Thoracic aorta (tissue), 2 donors: ENCODE measurements at places on chromosomes 4 and X.
A peak's percentile ranks its signal among the peaks of the same experiment; 100 is the strongest.

- no peak for DNase-seq
- no peak overlapping the region for H3K4me3 ChIP-seq
Measured at GRCh38 chrX:38704146-38704882, 96.9 kb upstream of the MID1IP1 start.

DNA sequence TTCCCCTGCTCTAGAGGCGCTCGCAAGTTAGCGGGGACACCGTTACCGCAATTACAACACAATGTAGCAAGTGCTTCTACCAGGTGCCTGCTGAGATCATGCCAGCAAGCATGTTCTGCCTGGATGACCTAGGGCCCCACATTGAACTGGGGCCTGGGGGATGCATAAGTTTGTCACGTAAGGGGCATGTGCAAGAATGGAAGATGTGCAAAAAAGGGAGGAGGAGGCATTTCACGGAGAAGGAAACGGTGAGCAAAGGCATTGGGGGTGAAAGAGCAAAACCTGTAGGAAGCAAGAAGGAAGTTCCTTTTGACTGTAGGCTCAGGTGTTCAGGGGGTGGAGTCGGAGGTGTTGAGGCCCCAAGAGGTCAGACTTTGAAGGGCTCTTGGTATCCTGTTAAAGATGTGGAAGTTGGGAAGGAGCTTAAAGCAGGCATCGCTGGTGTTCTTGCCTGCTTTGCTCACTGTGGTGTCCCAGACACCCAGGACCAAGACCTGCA, 602 bp upstream of the SCARB2 start:
- DNase-seq, result no peak
- H3K4me1 ChIP-seq, result peaks cover 56% of the 10 kb centered on the region
- peak overlapping the region; percentile 90 for H3K4me3 ChIP-seq
- H3K36me3 ChIP-seq, result no peaks in the 10 kb centered on the region
- H3K27ac ChIP-seq, result peak overlapping the region; percentile 94

- no peak for DNase-seq
- no peaks in the 10 kb centered on the region for H3K27me3 ChIP-seq
- no peaks in the 10 kb centered on the region for H3K36me3 ChIP-seq
- no peak overlapping the region for H3K4me3 ChIP-seq
- H3K27ac ChIP-seq, result no peak overlapping the region
Measured at GRCh38 chr4:57211131-57211530, 100.9 kb upstream of the IGFBP7 start.

DNA sequence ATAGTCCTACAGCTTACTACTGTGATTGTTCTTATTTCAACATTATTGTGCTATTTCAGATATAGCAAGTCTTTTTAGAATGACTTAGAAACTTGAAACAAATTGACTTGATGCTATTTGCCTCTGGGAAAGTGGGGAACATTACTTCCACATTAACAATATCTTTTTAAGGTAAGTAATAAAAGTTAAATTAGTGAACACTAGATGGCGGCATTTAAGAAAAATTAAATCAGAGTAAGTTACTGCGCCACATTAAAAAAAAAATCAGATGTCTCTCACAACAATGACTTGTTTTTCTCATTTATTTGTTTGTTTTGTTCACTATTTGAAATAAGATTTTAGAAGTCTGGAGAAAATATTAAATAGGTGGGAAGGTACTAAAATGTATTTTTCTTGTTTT, 1026.9 kb upstream of the SLIT2 start:
- H3K27ac ChIP-seq, result no peak overlapping the region
- no peak for DNase-seq

DNA sequence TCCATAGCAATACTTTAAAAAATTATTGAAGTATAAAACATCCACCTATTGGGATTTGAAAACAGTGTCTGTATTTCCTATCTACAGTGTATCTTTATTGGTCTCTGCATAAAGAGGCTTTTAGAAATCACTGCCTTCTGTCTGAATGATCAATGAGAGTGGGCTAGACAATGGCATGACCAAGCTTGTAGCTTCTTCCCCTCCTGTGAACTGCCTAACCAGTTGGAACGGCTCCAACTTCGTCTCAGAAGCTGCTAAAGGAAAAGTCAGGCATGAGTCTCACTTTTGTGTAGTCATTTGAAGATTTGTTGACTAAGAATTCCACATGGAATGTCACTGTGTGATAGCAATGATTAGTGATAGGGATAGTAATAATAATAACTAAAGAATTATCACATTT, 64.2 kb downstream of the INTS12 start:
- no peaks in the 10 kb centered on the region for H3K36me3 ChIP-seq
- H3K27ac ChIP-seq, result no peak overlapping the region
- H3K4me3 ChIP-seq, result no peak overlapping the region

DNA sequence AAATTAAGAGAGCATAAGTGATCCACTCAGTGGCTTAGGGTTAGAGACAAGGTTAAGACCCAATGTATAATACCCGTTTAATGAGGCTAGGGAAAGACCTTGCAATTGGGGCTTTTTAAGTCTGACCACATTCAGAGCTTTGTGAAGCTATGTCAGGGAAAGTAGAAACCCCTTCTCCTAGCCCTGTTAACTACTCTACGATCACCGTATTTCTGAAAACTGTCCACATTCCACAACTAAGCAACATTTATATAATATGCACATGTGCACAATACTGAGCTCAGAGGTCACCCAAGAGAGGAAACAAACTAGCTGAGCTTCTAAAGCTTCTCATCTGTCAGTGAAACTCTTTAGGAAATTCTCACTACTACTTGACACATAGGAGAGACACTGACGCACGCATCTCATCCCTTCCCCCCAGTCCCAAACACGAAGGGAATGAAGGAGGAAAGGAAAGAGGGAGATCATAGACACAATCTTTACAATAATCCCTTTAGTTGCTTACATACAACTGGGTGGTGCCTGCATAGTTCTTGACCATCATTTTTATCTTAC, 56.2 kb downstream of the METTL14 start:
- no peaks in the 10 kb centered on the region for H3K27me3 ChIP-seq
- H3K4me3 ChIP-seq, result peak overlapping the region; percentile 49
- DNase-seq, result no peak

DNA sequence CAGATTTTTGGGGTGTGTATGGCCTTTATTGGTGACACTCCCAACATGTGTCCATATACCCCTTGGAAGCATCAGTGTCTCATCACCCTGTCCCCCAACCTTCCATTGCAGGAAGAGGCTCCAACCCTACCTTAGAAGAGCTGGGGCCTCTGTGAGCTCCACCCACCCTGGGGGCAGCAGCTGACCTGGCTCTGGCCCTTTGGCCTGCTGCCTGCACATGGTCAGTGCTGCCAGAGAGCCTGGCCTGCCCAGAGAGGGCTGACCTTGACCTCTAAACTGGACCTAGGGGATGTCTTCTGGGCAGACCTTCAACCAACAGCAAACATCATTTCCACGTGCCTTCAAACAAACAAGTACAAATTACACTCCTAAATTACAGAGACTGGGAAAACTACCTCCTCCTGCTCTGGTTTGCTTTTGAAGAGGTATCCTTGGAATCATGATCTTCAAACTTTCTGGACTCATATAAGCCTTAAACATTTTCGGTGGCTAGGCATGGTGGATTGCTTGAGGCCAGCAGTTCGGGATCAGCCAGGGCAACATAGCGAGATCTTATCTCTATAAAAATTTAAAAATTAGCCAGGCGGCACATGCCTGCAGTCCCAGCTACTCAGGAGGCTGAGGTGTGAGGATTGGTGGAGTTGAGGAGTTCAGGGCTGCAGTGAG, 27.3 kb upstream of the KIAA0232 start:
- H3K27ac ChIP-seq, result no peak overlapping the region
- no peaks in the 10 kb centered on the region for H3K36me3 ChIP-seq
- no peak for DNase-seq
- no peaks in the 10 kb centered on the region for H3K27me3 ChIP-seq

- H3K4me3 ChIP-seq, result no peak overlapping the region
- no peaks in the 10 kb centered on the region for H3K4me1 ChIP-seq
- H3K36me3 ChIP-seq, result no peaks in the 10 kb centered on the region
- H3K27me3 ChIP-seq, result no peaks in the 10 kb centered on the region
Measured at GRCh38 chrX:125439194-125439849, 119.7 kb downstream of the TEX13C start.

- no peaks in the 10 kb centered on the region for H3K27me3 ChIP-seq
- H3K36me3 ChIP-seq, result no peaks in the 10 kb centered on the region
- DNase-seq, result no peak
- H3K4me3 ChIP-seq, result peak overlapping the region; percentile 80
- H3K4me1 ChIP-seq, result no peaks in the 10 kb centered on the region
- peak overlapping the region; percentile 89 for H3K27ac ChIP-seq
Measured at GRCh38 chrX:74419864-74420195, 1.5 kb upstream of the SLC16A2 start.

DNA sequence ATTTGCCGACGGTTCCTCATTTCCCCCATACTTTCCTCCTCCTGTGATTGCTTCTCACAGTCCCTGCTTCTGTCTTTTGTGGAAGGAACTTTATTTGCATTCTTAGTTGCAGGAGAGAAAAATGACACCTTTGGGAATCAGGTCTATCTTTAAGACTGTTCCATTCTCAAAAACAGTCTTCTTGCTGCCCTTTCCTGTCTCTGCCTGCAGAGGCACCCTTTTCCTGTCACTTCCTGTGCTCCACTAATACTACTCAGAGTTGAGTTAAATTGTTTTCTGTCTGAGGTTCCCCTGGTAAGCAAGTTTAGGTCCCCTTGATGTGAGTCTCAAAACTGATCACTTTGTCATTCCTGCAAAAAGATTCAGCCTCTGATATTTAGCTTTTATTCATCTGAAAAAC, 208.8 kb upstream of the CLNK start:
- DNase-seq, result no peak
- no peak overlapping the region for H3K4me3 ChIP-seq
- H3K27ac ChIP-seq, result no peak overlapping the region
- no peaks in the 10 kb centered on the region for H3K4me1 ChIP-seq
- no peaks in the 10 kb centered on the region for H3K36me3 ChIP-seq

DNA sequence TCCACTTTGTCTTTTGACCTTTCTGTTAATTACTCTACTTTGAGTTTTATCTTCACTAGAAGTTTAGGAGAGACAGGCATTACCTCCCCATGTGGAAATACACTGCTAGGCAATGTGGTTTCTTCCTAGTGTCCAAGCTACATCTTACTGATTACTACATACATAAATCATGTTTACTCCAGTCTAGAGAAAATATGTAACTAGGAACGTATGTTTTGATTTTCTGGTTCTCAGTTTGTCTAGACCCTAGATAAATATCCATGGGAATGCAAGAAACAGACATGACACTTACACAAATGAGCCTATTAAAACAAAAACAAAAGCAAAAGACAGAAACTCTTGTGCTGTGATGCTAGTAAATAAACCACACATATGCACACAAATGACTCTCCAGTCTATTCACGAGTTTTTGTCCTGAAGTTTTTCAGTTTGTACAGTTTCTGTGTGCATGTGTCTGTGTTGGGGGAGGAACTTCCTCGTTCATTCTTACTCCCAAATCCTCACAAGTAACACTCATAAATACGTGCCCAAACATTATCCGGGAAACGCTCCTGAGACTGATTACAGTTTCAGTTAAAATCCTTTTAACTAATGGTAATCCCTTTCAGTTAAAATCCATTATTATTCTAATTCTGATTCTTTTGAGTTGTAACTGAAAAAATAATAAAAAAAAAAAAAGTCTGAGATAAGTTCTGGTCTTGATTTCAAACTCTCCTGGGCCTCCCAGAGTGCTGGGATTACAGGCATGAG, 283.5 kb upstream of the FTHL17 start:
- H3K27ac ChIP-seq, result peak overlapping the region; percentile 8
- no peaks in the 10 kb centered on the region for H3K27me3 ChIP-seq
- H3K36me3 ChIP-seq, result no peaks in the 10 kb centered on the region
- peaks cover 30% of the 10 kb centered on the region for H3K4me1 ChIP-seq
- no peak for DNase-seq

DNA sequence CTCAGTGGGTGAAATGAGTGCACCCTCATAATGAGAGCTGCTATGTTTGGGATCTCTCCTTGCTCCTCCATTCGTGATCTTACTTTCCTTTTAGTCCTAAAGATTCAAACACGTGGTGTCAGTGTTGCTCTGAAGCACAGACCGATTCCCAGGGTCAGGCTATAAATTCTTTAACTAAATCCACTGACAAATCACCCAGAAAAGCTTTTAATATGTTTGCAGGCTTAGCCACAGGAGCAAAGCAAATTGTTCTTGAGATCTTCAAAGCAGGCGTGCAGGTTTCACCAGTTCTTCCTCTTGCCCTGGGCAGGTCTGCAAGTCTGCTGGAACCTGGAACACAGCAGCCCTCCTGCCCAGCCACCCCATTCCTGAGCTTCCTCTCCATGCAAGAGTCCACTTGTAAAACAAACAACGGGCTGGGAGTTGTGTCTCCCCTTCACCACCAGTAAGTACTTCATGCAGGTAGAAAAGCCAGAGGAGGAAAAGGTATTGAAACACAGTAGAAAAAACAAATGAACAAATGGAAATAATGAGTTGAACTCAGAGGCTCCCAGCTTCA, 70.1 kb upstream of the ENPP6 start:
- no peak for DNase-seq
- H3K27me3 ChIP-seq, result no peaks in the 10 kb centered on the region
- peaks cover 5% of the 10 kb centered on the region for H3K4me1 ChIP-seq
- no peak overlapping the region for H3K27ac ChIP-seq
- H3K4me3 ChIP-seq, result no peak overlapping the region

- H3K4me3 ChIP-seq, result no peak overlapping the region
- H3K27me3 ChIP-seq, result no peaks in the 10 kb centered on the region
- H3K4me1 ChIP-seq, result no peaks in the 10 kb centered on the region
- H3K36me3 ChIP-seq, result no peaks in the 10 kb centered on the region
Measured at GRCh38 chr4:40305328-40306170, 29.6 kb upstream of the CHRNA9 start.

GRCh38 chr4:37542706-37543105, 143.5 kb downstream of the RELL1 start:
- H3K4me1 ChIP-seq, result no peaks in the 10 kb centered on the region
- H3K4me3 ChIP-seq, result no peak overlapping the region
- H3K36me3 ChIP-seq, result no peaks in the 10 kb centered on the region
- no peak overlapping the region for H3K27ac ChIP-seq
- H3K27me3 ChIP-seq, result no peaks in the 10 kb centered on the region
- no peak for DNase-seq

- no peaks in the 10 kb centered on the region for H3K4me1 ChIP-seq
- H3K36me3 ChIP-seq, result no peaks in the 10 kb centered on the region
- DNase-seq, result no peak
- no peaks in the 10 kb centered on the region for H3K27me3 ChIP-seq
Measured at GRCh38 chr4:10593130-10593529, 91.4 kb downstream of the CLNK start.
